ENCODE measurements at places on chromosomes 7 and 10.

GRCh38 chr7:138105221-138105620 lies 29.0 kb downstream of the AKR1D1 start:
- DNase-seq = no peak

DNA sequence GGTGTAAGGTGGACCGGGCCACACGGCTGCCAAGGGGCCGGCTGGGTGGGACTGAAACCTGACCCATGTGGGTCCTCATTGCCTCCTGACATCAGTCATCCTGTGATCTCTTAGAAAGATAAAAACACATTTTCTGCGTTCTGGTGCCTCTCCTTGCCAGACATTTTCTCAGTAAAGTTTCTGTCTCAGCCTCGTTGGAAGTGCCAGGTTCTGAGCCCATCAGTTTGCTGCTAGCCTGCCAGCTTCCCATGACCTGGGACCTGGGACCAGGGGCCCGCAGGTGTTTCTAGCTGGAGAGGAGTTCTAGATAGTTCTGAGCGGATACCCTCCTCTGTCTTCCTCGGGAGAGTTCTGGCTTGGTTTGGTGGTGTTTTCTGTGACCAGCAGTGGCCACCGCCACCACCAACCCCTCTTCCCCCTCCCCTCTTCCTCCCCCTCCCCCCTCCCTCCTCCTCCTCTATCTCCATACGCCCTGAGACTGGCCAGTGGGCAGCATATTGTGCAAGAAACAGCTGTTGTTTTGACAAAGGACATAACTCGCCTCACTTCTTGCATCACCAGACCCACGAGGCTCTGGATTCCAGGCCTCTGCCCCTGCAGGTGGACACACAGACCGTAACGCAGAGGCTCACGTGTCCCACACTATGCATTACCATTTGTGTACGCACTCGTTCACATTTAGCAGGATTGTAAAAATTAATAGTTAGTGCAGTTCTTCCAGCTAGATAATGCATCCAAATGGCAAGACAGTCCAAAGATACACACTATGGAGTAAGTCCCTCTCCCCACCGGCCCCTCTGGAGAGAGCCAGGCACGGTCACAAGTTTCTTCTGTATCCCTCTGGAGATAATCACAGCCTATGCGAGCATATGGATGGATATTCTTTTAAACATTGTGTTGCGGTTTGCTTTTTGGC lies 94.6 kb downstream of the CUX1 start:
- DNase-seq = no peak

DNA sequence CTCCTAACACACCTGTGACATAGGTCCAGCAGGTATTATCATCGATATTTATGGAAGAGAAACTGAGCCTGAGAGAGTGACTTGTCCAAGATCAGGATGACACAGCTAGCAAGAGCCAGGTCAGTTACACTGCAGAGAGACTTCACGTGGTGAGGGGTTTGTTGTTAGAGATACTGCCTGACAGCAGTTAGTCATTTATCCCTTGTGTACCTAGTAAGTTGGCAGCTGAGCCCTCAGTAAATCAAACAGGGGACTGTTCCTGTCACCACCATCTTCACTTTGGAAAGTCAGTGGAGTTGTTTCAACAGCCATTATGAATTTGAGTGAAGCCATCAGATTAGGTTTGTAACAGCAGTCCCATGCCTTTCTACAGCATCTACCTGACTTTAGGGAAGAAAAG lies 87.5 kb upstream of the GATA3 start:
- DNase-seq = no peak

DNA sequence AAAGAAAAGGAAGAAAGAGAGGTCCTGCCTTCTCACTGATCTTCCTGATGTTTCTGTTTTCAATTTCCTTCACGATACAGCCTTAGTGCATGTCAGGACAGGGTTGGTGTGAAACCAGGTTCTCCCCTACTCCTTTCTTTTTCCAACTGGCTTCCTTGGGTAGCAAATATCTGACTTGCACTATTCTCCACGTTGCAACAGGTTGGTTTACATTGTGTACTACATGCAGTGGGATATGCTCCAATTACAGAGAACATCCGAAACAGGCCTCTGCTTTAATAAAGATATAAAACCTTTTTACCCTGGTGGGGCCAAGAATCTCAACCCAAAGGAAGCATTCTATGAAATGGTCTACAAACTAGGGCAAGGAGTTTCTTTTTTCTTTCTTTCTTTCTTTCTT lies 16.9 kb upstream of the CREB5 start:
- DNase-seq = no peak

DNA sequence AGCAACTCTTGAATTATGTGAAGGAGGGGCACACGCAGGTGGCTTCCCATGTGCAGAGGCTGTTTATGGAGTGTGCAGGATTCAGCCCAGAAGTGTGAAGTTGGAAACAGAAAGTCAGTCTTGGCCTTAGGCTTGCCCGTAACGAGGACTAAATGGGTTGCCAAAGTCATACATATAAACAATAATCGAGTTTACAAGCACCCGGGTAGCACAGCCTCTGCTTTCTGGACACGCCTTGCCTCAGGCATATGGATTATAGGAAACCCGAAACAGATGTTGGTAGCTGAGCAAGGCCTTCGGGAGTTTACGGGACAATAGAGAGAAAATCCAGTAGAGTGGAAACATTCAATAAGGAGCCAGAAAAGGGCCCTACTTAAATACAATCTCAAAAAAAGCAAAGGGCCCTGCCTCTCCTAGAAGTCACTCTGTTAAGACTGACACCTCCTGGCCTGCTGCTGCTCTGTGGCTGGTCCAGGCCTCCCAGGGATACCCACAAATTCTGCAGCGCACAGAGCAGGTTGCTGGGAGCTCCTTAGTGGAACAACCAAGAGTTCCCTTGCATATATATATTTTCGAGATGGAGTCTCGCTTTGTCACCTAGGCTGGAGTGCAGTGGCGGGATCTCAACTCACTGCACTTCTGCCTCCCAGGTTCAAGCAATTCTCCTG lies 48.5 kb downstream of the SMKR1 start:
- DNase-seq = no peak

DNA sequence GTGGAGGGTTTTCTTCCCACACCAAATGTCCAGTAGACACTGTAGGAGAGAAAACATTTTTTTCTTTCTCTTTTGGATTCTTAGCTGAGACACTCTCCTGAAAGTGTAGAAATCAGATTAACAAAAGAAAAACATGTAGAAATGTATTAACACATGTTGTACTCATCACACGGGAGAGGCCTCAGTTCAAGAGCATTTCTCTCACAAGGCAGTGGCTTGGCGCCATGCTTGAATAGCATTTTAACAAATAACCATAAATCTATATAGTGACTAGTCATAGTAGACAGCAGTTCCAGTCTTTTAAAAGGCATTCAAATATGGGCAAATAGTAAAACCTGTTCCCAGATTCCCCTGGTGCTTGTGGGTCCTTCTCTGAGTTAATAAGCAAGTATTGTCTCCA lies 38.3 kb upstream of the GHITM start:
- DNase-seq = no peak

DNA sequence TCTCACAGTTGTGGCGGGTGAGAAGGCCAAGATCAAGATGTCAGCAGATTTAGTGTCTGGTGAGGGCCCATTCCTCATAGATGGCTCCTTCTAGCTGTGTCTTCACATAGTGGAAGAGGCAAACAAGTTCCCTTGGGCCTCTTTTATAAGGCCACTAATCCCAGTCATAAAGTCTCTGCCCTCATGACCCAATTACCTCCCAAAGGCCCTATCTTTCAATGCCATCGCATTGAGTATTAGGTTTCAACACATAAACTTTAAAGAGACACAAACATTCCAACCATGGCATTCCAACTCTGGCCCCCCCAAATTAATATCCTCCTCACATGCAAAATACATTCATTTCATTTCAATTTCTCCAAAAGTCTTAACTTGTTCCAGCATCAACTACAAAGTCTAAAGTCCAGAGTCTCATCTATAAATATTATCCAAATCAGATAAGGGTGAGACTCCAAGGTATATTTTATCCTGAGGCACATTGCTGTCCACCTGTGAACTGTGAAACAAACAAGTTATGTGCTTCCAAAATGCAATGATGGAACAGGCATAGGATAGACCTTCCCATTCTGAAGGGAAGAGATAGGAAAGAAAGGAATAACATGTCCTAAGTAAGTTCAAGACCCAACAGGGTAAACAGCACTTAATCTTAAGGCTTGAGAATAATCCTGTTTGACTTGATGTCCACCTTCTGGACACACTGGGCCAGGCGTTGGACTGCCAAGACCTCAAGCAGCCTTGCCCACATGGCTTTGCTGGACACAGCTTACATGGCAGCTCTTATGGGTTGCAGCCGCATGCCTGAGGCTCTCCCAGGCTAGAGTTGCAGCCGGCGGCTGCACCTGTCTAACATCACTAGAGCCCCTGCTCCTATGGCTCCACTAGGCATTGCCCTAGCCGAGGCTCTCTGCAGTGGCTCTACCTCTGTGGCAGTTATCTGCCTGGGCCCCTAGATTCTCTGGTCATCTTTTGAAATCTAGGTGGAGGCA lies 312.8 kb downstream of the TNS3 start:
- DNase-seq = no peak

DNA sequence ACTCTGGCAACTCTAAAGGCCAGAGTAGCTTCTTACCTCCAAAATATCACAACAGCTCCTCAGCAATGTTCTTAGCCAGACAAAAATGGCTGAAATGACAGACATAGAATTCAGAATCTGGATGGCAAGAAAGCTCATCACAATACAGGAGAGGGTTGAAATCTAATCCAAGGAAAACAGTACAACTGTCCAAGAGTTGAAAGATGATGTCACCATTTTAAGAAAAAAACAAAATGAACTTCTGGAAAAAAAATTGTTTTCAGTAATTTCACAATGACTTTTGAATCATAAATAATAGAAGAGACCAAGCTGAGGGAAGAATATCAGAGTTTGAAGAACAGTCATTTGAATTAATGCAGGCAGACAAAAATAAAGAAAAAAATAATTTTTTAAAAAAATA lies 479.5 kb downstream of the ZWINT start:
- DNase-seq = no peak

DNA sequence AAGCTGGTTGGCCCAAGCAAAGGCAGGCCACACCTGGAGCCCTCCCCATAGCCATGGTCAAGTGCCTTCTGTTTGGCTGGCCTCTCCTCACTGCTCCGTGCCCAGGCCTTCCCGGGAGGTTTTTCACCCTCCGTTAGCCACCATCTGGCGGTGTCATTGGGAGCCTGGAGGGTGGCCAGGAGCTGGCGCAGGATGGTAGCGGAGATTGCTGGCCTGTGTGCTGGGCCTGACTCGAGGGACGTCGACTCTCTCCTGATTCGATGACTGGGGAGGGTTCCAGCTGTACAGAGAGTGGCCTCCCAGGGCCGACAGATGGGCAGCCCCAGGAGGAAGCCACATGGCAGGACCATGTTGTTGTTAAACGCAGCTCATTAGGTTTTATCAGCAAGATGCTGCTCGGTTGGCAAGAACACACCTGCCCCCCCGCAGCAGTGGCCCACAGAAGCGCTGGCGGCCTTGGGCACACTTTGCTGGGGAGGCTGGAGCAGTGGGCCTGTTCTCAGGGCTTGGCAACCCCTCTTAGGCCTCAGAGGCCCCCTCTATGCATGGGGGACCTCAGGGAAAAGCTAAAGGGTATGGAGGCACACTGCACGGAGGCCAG lies 64.0 kb upstream of the CACUL1 start:
- DNase-seq = no peak

- DNase-seq = no peak
Measured at GRCh38 chr10:110344622-110345021, 39.9 kb upstream of the SMNDC1 start.

DNA sequence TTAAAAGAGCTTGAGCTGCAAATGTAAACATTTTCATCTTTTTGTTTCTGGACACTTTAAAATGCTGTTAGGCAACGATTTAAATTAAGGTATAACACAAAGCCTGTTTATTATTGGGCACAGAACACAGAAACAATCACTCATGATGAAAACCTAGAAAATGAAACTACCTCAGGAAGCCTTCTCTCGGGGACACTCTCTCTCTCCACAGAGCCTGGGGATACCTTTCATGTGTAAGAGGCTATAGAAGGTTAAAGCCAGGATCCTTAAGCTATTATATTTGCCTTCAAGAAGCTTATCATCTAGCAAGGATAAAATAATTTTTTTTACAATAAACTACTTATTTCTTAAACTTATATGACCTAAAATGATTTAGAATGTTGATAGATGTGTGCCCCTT lies 194.1 kb downstream of the SKAP2 start:
- no peak for DNase-seq

GRCh38 chr7:84297616-84298015 lies 103.0 kb upstream of the SEMA3A start:
- no peak for DNase-seq
